ENCODE measurements at places on chromosomes 1 and 21.

GRCh38 chr1:197391303-197392226 is 123.5 kb downstream of the CRB1 start:
- no peak for DNase-seq

- peak; percentile 81 for DNase-seq
These were observed at the start of gene RAP1GAP for GRCh38 chr1:21669258-21670058. Gene RAP1GAP, minus strand, starts transcription at chr1:21669357. Its CDS starts 49,325 bp downstream, at chr1:21620032.

- DNase-seq = no peak
These were observed 51.1 kb downstream of the HSF2BP start for GRCh38 chr21:43608225-43608624.

DNA sequence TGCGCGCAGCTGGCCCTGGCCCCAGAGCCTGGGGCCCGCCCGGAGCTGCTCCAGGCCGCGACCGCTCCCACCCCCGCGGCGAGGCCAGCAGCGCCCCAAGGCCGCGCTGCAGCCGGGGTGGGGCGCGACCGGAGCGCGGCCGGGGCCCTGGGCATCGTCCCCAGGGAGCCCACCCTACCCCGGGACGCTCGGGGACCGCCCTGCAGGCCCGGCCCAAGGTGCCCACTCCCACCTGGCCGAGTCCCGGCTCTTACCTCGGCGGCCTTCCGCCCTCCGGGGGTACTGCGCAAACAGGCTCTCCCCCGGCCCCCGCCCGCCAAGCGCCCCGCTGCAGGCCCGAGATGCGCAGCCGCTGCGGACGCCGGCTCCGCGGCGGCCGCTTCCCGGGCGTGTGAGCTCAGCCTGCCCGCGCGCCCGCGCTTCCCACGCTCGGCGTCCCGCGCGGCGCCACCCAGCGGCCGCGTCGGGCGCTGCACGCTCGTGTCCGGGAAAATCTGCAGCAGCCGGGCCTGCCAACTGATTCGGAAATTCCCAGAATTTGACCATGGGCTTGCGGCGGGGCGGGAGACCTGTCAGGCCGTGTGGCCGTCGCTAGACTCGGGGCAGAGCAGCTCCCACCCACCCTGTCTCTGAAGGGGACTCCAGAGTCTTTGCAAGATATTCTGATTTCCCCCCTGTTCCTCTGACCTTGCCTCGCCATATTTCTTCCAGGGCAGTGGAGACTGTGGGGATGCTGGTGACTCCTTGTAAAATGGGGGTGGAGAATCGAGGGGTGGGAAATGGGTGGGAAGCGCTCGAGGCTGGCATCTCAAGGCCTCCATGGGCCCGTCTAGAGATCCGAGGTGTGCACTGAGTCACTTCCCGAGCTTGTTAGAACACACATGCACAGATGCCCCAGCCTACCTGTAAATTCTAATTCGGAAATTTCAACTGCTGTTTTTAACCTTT is 41.9 kb downstream of the CD34 start:
- peak; percentile 92 for DNase-seq

DNA sequence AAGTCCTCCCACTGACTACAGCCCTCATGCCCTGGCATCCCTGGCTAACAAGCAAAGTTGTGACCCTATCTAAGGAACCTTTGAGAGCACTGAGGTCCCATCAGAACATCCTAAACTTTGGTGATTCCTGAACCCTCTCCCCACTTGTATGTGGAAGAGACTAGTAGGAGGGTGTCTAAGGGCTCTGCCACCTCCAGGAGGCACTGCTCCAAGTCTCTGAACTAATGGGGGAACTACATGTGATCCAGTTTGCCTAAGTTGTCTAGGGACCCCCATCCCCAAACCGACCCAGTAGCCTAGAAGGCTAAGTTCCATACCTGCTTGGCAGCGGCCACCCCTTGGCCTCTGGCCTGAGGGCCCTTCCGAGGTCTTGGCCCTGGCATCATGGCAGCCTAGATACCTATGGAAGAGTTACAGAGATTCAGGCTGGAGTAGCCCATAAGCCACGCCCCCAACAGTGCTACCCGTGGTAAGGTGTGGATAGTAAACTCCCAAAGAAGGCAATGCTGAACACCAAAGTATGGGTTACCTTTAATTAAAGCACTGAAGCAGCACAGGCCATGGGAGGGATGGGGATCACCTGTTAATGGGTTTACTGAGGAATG is 1.7 kb downstream of the CC2D1B start:
- no peak for DNase-seq

DNA sequence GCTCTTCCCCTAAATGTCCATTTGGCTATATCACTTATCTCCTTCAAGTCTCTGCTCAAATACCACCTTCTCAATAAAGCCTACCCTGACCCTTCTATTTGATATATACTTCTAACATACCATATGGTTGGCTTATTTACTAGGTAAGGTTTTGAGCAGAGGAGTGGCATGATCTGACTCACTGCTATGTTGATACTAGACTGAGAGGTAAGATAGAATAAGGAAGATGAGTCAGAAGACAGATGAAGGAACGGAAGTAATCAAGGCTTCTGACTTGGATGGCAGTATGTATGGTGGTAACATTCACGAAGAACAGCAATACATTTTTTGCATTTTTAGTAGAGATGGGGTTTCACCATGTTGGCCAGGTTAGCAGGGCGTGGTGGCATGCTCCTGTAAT is 4.8 kb upstream of the HRNR start:
- DNase-seq = no peak

DNA sequence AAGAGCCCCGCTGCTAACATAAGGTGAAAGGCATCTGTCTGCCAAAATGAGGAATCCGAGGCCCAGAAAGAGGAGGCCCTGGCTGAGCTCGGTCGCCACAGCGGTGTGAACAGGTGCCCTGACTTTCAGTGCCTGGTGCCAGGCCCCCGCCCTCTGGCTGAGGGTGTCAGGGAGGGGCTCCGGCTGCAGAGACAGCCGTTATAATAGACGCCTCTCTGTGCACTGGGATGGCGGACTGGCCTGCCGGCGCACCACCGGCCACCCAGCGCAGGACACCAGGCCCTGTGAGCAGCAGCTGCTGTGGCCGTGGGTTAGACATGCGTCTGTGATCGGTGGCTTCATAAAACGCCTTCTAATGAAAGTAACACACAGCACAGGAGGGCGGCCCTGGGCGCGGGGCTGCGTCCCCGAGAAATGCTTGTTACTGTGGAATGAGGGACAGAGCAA is 51.4 kb upstream of the ACTRT2 start:
- no peak for DNase-seq

DNA sequence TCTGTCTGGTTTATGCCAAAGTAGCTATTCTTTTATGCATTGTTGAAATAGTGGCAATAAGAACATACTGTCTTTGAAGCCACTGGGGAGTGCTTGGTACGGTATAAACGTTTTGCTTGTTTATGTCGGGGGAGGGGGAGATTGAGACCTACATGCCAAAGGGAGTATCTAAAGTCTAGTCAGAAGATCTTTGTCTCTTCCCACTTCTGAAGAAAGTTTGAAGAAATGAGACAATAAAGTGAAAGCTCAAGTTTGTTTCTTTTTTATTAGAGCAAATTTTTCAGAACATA is 6.8 kb downstream of the AKIRIN1 start:
- no peak for DNase-seq

DNA sequence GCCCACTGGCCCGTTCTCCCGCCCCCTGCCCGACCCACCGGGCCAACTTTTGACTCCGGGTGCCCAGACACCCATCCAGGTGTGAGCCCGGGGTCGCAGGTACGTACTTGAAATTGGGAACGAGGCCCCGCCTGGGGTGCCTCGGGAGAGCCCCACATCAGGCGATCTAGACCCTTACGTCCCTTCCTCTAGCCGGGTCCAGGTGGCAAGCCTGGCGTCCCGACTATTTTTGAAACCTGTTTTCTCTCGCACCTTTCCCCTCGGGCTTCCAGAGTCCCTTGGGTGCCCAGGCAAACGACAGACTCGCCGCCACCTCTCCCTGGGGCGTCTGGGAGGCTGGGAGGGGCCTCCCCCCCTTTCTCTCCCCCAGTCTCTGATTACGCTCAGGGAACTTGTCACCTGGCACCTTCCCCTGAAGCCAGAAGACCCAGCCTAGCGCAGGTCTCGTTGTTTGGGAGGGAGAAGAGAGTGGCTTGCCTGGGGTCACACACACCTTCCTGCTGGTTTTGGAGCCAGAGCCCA is 898 bp downstream of the LDLRAP1 start:
- no peak for DNase-seq
